ENCODE measurements at places on chromosomes 3 and 15.

DNA sequence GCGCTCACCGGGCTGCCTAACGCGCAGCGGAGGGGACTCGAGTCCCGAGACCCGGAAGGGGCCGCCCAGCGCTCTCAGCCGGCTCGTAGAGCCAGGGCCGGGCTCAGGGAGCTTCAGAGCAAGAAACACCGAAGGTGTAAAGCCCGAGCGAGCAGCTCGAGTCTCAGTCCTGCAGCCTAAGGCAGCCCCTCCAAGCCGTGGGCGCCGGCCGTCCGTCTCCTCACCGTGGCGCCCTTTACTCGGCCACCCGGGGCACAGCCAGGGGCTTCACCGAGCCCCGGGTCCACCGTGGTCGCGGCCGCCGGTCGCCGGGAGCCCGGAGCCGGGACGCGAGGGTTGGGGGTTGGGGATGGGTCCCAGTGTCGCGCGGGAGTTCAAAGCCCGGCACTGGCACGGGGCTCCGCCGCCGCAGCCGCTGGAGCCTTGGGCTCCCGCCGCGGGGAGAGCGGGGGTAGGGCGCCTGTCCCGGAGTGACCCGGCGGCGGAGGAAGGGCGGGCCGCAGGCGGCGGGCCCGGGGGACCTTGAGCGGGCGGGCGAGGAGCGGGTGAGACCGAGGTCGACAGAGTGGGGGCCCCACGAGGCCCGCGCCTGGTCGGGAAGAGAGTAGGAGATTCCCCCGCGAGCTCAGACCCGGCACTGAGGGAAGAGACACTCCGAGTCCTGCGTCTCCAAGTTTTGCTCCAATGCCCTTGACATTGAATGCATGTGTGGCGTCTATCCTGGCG, 26.9 kb upstream of the THRB start:
- DNase-seq = peak; percentile 45

- DNase-seq = no peak
These were observed 87.8 kb downstream of the PDZRN3 start for GRCh38 chr3:73536952-73537351.

DNA sequence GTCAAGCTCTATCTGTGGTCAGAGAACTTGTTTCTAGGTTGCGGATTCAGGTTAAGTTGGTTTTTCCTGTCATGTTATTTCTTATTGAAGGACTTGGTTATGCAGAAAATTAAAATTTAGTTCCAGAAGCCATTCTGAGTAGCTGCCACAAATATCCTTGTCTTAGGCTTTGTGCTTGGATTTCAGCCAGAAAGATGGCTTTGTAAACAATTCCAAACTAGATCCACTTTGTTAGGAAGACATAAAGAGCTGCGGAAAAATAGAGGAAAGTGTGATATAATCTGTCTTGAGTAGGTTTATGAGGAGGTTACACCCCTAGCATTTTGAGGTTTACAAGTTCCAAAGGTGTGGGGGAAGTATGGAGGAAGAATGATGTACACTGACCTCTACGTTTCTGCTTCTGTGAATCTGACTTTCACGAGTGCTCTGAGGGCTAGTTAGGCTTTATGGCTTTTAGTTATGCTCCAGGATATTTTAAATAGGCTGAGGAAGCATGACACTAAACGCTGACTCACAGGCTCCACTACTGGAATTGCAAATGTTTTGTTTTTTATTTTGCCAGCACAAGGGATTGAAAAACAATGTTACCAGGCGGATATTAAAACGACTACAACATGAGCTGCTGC, 46.3 kb upstream of the UTS2B start:
- peak; percentile 80 for DNase-seq

DNA sequence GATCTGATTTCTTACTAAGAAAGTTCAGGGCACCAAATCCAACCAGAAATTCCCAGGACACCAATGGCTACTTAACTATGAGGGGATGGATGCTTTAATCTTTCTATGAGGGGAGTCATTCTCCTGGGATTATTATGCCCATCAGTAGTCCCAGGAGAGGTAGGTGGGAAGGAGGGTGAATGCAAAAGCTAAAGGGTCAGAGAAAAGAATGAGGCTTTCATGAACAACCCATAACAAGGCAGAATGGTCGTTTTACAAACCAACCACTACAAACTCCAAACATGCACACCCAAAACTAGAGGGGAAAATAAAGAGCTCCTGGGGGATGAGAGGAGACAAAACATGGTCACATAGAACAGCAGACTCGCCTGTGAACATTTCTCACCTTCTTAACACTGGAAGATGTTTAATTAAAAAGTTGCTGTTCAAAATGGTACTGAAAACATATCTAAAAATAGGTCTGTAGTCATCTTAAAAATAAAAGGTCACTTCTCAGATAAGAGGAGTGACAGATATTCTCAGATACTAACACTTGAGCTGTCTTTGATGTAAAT, 3.7 kb downstream of the STARD9 start:
- DNase-seq = no peak

- DNase-seq = no peak
These were observed 26.8 kb downstream of the KLHDC8B start for GRCh38 chr3:49198161-49198560.

DNA sequence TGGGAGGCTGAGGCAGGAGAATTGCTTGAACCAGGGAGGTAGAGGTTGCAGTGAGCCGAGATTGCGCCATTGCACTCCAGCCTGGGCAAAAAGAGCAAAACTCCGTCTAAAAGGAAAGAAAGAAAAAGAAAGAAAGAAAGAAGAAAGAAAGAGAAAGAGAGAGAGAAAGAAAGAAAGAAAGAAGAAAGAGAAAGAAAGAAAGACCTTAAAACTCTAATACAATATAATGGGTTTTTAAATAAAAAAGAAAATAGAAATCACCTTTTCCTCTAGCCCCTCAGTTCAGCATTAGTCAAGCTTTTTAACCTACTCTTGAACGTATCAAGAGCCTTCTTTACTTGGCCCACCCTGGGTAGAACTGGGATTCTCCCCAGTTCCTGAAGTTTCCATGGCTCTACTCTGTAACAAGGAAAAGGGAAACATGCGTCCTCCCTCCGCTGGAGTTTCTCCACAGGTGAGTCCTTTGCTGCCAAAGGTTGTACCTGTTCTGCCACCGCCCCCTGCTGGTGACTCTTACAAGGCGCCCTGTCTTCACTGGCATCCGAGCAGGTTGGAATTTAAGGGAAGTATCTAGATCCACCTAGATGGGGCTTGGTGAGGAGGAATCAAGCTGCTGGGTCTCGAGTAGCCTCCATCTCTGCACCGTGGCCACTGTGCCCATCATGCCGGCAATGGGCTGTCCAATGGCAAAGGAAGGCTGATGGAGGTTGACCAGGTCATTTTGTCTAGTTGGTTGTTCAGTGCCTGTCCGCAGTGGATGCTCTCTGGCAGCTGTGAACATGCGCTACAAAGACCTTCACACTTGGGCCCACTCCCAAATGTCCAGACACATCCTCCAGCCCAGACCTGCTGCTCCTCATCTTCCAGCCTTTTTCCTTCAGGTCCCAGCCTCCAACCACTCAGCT, 20.6 kb upstream of the EPHB3 start:
- peak; percentile 30 for DNase-seq

DNA sequence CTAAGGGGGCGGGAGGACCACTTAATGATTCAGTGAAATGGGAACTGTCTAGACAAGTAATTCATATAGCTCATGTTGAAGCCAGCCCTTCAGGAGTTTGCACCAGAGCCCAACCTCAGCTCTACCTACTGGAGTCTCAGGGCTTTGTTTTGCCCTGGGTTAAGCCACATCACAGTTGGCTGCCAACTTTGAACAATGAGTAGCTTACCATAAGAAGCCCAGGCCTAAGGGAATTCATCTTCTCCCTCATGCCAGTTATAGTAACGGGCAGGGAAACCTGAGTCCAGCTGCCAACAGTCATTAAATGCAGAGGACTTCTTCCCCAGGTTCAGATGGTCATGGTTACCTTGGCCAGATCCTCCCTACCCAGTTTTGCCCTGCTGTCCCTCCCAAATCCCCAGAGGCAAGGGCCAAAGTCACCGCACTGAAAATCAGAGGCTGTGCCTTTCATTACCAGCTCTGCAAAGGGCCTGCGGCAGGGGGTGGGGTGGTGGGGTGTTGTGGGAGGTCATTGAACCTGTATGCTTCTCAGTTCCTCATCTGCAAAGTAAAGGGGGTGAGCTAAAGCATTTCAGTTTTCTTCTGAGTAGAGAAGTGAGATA, 302.2 kb upstream of the NR2E3 start:
- no peak for DNase-seq

- DNase-seq = peak; percentile 0
These were observed 271.7 kb upstream of the MEIS2 start for GRCh38 chr15:37372064-37372463.

DNA sequence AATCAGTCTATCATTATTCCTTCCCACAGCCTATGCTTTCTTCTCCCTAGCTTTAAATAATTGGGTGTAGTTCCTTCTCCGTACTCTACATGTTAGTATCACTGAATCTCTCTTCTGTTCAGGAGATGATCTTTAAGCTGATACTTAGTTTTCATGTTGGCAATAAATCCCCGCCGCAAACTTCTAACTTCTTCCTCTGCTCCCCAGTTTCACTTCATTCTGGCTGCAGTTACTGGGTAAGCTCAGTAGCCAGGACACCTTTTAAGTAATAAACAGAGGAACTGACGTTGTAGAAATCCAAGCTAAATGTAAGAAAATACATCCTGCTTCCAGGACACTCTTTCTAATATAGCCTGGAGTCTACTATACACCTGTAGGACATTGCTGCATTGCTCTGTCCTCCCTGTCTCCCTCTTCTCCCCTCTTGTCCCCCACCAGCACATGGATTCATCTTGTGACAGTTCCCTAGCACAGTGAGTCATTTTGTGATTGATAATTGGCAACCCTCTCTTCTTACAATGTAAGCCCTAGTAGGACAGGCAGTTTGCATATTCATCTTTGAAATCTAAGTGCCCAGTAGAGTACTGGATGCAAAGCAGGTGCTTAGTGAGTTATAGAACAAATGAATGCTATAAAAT, 598.2 kb downstream of the UNC13C start:
- no peak for DNase-seq

GRCh38 chr3:130889416-130889946, 4.4 kb upstream of the ATP2C1 start:
- no peak for DNase-seq
